Stimulated activated CD4-positive, alpha-beta T cell treated with anti-CD3 and anti-CD28 coated beads, Interleukin-12 subunit alpha, Interleukin-12 subunit beta, amount 100 ng/mL, for 4 hours (primary cell): ENCODE measurements at places on chromosomes 6 and 20.

DNA sequence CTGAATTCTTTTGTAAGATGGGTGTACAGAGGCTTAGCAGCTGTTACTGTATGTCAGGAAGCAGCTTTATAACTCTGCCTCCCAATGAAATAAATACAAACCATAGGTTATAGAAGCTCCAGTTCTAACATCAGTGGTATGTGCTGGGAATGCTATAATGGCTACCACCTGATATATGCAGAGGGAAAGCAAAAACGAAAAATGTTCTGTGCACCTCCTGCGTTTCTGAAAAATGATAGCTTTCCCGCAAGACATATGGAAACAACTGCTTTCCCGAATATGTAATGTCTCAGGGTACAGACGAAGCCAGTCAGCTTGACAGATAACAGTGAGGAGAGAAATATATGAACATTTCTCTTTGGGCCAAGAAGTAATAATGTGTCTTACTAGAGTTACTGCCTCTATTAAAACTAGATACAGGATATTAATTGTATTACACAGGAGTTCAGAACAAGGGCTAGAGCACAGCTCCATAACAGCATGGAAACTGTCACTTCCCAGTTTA, 517.0 kb upstream of the NRSN1 start:
- no peak for DNase-seq

- DNase-seq: no peak
Observed at GRCh38 chr6:77361018-77361417, 102.3 kb downstream of the HTR1B start.

DNA sequence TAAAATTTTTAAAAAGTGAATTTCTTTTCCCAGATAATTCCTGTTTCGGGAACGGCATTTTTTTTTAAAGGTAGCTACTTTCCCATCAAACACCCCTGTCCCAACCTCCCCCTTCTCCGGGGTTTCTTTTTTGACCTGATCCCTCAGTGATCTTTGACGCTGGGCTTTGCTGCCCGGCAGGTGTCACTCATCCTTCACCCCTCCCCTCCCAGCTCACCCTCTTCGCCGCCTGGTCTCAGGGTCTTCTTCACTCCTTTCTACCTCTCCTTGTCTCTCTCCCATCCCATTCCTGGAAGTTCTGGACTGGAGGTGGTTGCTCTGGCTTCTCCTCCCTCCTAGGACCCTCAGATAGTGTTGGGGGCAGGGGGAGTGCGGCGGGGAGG, 329 bp upstream of the GPR6 start:
- DNase-seq: no peak

- DNase-seq: no peak
Observed at GRCh38 chr6:21712213-21712612, 118.7 kb downstream of the SOX4 start.

DNA sequence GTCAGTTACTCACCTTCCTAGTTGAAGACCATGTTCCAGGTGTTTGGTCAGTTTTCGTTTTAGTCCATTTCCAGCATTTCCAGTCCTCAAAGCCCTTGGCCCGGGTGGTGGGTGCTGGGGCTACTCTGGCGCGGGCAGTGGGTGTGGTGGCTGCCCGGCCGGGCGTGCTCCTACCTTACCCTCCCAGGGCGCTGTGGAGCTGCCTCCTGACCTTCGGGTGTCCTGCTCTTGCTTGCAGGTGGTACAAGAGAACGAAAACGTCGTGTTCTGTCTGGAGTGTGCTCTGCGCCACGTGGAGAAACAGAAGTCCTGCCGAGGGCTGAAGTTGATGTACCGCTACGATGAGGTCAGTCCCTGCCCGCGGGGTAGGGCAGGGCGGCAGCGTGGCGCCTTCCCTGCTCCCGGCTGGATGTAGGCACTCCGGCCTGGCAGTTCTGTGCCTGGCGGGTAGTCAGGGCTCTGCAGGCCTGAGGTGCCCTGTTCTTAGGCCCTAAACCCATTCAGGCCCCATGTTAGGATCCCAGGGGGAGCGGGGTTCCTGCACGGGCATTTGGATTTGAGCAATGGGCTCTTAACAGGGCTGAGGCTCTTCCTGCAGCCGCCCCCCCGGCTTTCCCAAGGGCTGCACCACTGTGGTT, 145.8 kb downstream of the DTNBP1 start:
- DNase-seq: no peak

GRCh38 chr6:33971580-33971979, 167.8 kb upstream of the MLN start:
- no peak for DNase-seq

GRCh38 chr20:46150943-46151342, 32.8 kb downstream of the CD40 start:
- DNase-seq: no peak
